Stimulated activated CD4-positive, alpha-beta T cell treated with anti-CD3 and anti-CD28 coated beads, Interleukin-1b, Interleukin-23, amount 100 ng/mL, for 1 hour (primary cell): ENCODE measurements at places on chromosomes 1 and 21.

DNA sequence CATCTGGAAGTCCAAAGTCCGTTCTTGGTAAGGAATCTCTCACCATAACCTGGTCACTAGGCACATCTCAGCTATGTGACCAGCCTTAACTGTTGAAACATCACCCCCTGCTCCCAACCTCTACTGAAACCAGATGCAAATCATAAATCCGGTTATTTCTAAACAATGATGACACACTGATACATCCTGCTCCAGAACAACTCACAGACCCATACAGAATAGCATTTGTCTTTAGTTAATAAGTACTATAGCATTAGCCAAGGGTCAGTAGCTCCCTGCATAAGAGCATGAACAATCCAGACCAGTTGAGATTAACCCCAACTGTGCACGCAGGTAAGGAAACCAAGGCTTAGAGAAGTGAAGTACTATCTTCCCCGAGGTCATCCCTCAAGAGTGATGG, 38.0 kb upstream of the KCTD3 start:
- DNase-seq: no peak

DNA sequence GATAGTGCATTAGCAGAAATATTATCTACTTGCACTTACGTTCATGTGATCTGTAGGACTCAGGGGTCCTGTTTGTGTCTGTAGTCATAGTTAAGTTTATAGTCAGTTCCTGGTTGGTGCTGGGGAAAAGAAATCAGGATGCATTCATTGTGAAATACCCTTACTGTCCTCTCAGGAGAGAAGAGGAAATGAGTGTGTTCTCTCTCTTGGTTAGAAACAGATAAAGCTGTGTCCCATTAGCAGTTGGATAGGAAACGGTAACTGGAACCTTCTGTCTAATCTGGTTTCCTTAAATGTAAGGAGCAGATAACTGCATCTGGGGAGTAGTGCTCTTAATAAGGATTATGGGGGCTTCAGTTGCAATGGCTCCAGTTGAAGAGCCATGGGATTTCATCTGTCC, 8.9 kb downstream of the SDCCAG8 start:
- no peak for DNase-seq

- no peak for DNase-seq
These were observed 228.2 kb downstream of the PBX1 start for GRCh38 chr1:164786980-164787833.

DNA sequence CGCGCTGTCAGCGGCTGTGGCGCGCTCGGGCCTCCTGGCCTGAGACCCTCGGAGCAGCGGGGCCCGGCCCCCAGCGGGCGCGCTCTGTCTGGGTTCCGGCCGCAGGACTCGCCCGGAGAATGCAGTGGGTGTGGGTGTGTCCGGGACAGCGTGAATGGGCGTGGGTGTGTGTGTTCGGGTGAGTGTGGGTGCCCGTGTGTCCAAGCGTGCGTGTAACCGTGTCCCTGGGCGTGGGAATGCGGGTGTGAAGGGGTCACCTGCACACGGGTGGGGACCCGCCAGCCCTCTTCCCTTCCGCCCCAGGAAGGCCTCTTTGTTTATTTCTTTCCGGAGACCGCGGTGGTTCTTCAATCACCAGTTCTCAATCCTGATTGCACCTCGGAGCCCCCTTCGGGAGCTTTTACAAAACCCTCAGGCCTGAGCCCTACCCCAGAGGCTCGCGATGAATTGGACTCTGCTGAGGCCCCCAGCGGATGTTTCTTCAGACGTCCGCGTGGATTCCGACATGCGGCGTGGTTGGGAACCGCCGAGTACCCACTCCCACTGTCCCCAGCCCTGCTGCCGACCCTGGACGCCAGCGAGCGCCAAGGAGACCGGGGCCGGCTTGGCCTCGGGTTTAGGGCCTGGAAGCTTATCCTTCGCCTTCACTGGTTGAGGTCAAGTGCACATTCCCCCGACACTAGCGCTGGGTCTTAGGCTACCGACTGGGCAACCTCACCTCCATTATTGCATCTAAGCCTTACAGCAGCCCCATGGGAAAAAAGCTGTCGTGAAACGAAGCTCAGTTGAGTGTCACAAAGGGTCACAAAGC, 19.3 kb downstream of the SERTAD4 start:
- no peak for DNase-seq

DNA sequence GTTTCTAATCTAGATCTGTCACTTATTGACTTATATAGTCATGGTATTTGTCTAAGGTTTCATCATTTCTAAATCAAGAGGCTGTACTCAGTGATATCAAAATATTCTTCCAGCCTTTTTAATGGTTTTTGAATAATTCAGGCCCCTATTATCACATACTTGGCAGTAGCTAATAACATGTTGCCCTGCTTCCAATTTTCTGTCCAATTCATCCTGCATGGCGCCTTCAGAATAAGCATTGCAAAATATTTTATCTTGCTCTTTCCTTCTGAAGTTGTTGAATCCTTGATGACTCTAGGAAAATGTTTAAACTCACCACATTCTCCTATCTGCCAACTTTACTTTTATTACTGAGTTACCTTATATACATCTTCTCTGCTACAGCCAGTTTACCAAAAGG, 517.2 kb upstream of the B3GALT2 start:
- DNase-seq: no peak

DNA sequence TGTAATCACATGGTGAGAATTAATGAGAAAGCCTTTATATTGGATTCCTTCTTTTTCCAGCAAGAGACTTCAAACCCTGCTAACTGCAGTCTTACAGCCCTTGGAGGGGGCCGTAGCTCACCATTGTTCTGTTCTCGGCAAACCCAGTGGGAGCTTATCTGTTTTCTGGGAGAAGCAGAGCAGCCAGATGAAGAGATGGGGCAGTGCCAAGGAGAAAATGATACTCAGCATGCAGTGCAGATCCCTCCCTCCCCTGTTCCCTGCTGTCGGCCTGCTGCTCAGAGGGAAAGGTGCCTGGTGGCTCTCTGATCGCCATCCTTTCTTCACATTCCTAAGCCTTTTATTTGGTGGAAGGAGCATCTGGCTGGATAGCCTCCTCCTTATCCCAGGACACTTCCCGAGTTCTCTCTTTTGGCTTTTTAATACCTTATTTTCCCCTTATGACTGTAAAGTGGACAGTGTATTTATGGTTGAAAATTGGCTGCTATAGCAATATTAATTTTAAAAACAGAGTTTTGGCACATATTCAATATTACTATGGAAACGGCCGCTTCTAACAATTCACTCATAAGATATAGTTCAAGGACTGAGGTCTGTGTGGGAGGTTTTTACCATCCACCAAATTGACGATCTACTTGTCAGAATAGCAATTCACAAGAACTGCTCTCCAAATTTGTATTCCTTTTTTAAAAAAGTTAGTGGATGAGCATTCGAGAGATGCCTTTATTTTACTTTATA, 203.4 kb downstream of the CRB1 start:
- DNase-seq: no peak

GRCh38 chr1:116062201-116062600, 49.0 kb upstream of the MAB21L3 start:
- no peak for DNase-seq

DNA sequence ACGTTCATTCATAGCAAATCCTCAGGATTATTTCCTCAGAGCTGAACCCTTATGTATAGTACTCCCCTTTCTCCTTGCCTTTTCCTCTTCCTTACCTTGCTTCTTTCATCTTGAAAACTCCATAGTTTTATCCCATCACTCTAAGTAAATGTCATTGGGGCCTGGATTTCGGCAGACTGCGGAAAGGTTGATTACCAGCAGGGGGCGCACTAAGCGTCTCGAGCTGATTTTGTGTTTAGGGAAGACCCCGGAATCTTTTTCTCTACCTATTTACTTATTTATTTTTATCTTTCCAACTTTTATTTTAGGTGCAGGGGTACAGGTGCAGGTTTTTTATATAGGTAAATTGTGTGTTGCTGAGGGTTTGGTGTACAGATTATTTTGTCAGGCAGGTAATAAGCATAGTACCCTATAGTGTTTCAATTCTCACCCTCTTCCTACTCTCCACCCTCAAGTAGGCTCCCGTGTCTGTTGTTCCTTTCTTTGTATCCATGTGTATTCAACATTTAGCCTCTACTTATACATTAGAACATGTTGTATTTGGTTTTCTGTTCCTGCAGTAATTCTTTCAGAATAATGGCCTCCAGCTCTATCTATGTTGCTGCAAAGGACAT, 11.4 kb upstream of the MTARC1 start:
- peak; percentile 9 for DNase-seq

DNA sequence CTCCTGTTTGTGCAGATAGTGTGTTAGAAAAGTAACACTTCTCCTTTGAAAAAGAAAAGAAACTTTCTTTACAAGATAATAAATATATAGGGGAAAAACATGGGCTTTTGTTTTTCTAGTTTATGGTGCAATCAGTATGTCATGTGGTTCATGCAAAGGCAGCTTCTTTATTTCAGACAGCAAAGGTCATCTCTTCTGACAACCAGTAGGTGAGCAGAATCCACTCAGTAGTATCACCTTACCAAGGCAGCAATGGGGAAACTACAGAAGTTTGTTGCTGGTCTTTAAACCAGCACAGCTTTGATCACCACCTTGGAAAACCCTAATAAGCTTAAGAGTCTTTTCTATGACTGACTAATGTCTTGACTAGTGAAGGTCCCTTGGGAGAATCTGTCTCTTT, 13.0 kb upstream of the SAMSN1 start:
- no peak for DNase-seq

GRCh38 chr1:224082146-224082545, 31.8 kb upstream of the FBXO28 start:
- DNase-seq: no peak

GRCh38 chr1:5915587-5916571, 76.3 kb downstream of the NPHP4 start:
- DNase-seq: no peak

GRCh38 chr1:59696421-59697115, 118.2 kb upstream of the HOOK1 start:
- DNase-seq: no peak

DNA sequence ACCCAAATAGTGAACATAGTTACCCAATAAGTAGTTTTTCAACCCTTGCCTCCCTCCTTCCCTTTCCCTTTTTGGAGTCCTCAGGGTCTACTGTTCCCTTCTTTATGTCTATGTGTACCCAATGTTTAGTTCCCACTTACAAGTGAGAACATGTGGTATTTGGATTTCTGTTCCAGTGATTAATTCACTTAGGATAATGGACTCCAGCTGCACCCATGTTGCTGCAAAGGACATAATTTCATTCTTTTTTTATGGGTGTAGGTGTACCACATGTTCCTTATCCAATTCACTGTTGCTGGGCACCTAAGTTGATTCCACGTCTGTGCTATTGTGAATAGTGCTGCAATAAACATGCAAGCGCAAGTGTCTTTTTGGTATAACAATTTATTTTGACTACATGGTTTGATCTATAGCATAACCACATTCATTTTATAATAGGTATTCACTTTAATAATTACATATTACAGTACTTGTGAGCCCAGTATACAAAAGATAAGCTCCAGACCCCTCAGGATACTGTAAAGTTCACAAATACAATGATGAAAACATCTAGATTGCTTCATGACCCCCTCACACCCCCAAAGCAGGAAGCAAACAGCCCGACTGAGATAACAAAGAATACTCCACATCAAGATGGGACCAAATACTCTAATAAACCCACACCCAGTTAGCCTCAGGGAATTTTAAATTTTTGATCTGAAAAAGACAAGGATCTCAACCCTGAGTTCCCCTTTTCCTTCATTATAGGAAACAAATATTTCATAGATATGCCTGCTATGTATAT, 45.3 kb downstream of the PUM1 start:
- no peak for DNase-seq

DNA sequence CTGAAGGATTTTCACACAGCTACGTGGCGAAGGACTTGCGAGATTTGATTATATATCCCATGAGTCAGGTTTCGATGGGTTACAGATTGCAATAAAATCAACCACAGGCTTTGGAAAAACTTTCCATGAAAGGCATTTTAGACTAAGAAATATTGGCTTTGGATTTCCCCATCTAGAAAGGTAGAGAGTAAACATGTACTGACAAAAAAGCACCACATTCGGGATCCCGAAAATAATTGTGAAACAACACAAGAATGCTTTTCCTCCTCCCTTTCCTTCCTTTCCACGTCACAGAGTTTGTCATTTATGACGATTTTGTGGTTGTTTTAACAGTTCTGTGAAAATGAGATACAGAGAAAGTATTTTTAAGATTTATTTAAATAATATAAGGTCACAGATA, 38.5 kb downstream of the TGFB2 start:
- DNase-seq: no peak

- peak; percentile 73 for DNase-seq
These were observed 78.0 kb downstream of the STUM start for GRCh38 chr1:226626577-226626956.

DNA sequence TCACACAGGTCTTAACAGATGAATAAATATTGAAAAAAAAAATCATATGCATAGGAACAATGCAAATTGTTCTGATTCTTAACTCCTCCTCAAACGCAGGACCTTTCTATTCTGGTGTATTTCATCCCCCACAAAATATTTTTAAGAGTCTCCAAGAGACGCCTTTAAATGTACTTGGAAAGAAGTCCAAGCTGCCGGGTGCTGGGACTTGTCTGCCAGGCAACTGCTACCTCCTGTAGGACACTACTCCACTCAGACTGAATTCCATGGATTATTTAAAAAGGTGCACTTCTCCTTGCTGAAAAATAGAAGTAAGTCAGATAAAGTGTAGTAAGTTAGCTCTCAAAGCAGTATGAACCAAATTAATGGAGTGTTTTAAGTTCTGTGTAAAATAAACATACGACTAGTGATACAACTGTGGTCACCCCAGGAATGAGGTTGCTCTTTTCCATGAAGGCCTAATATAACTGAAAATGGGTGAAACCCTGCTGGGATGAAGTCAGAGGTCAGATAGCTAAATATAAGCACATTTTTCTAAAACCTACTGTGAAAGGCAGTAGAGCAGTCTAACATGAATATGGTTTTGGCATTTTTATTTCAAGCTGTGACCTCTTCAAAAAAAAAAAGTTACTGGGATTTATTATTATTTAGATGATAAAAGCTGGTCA, 189.2 kb upstream of the PBX1 start:
- no peak for DNase-seq

- no peak for DNase-seq
These were observed 144.6 kb downstream of the NFIA start for GRCh38 chr1:61226791-61227567.

GRCh38 chr1:246579818-246580217, 13.6 kb downstream of the CNST start:
- DNase-seq: no peak

DNA sequence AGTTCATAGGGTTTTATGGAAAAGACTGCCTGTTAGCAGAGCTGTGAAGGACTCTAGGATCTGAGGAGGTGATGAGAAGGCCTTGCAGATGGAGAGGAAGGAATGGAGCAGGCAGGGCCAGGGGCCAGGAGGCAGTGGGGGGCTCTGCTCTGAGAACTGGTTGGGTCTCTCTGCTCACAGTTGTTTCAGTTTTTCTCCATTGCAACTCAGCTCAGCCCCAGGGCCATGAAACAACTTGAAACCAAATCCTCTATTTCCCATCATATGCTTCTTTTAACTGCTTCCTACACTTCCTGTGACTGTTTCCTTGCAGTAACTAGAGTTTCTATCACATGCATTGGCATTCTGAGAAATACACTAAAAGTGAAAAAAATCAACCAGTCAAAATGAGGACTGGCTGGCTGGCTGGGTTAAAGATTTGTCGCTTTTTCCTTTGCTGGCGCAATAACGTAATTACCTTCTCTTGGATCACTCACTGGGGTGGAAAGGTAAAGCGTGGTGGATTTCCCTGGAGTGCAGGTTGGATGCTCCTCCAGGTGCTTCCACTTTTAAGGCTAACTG, 172.0 kb downstream of the CDC7 start:
- no peak for DNase-seq

GRCh38 chr1:22773981-22774832, 63.6 kb downstream of the EPHB2 start:
- no peak for DNase-seq
